ENCODE measurements at places on chromosomes 5 and 9.

DNA sequence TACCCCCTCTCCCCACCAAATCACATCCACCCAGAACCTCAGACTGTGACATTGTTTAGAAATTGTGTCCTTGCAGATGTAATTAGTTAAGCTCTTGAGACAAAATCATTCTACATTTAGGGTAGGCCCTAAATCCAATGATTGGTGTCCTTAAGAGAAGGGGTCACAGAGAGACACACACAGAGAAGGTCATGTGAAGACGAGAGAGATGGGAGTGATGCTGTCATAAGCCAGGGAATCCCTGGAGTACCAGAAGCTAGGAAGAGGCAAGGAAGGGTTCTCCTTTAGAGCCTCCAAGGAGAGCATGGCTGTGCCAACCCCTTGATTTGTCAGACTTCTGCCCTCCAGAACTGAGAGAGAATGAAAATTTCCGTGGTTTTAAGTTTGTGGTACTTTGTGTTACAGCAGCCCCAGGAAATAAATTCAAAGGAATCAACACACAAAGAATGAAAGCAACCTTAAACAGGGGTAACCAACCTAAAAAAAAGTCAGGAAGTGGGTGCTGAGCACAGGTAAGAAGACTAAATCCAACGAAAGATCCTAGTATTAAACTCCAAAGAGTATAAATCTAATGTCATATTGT, 33.6 kb downstream of the TIMD4 start:
- no peak for DNase-seq

- no peak for DNase-seq
These were observed 52.8 kb downstream of the CAST start for GRCh38 chr5:96714951-96715451.

GRCh38 chr9:70986984-70987383, 134.4 kb downstream of the TRPM3 start:
- no peak for DNase-seq

DNA sequence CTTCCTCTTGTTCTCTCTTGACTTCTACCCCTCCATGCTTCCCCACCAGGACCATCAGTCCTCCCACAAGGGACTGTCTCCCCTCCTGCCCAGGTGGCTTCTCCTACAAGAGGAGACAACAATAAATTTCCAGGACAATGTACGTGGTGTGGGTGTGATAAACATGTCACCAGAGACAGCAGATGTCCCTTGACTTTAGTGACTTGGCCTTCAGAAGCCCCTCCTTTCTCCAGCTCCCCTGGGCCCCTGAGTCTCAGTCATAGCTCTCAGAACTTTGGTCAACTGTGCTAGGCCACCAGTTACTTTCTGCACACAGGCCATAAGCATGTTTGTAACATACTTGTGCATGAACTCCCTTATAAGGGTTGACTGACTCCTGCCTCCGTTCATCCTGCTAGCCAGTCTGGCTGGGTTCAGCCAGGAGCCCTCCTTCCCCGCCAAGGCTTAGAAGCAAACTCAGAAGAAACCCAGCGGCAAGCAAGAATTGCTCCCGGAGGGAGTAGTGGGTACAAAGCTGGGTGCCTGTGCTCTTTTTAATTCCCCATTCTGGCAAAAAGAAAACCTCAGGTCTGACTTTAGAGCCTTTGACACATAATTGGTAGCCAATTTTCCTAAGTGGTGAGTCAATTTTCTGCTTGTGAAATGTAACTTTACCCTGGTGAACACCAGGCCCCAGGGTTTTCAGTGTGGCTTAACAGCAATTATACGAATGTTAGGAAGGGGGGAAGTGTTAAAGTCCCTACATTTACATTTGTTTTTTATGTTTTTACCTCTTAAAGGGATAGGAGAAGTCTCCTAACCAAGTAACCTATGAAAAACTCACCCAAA, 49.2 kb downstream of the EBF1 start:
- DNase-seq = no peak

DNA sequence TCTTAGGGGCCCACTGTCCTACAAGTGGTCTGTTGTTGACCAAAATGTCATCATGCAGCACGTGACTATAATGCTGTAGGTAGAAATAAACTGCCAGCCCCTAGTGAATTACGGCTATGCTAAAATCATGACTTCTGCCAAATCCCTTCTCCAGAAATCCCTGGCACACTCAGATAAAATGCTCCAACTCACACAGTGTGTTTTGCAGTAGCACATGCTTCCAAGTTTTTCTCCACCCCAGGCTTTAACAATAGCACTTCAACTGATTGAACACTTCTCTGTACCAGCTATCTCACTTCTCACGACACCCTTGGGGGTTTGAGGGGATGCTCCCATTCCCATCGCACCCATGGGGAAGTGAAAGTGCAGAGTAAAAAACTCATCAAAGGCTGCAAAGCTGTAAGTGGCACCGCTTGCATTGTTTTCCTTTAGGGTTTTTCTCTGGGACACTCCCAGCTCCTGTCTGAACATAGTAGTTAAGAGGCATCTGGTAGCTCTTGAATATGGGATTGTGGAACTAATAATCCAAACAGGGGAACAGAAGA, 151.0 kb upstream of the SLC24A2 start:
- DNase-seq = no peak

- no peak for DNase-seq
These were observed 49.8 kb upstream of the PTPDC1 start for GRCh38 chr9:94034511-94034910.

DNA sequence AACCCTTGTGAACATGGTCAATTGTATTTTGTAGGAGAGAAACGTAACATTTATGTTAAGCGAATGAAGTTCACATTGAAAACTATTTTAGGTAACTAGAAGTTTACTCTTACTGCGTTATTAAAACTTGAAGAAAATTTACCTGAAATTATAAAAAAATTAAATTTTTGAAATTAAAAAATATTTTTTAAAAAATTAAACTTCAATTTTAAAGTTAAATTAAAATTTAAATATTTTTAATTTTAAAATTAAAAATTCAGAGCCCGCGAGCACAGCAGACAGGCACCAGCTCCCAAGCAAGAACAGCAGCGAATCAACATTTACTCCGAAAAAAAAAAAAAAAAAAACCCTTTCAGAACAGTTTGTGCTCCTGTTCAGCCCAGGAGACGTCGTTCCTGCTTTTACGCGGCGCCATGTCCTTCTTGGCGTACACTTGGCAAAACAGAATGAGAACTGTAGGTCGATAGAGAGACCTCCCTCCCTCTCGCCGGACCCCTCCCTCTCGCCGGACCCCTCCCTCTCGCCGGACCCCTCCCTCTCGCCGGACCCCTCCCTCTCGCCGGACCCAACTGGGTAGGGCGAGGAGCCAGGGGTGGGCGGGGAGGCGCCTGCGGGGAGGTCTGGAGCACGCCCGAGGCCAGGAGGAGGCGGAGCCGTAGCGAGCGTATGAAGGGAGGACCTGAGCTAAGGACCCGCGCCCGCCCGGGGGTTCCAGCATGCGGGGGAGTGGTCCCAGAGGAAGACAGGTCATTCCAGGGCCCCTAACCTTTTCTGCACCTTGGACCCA, 235.8 kb downstream of the ROR2 start:
- DNase-seq = no peak

- DNase-seq = no peak
These were observed 3.9 kb upstream of the PURA start for GRCh38 chr5:140109759-140110645.

- no peak for DNase-seq
These were observed 372 bp downstream of the EDF1 start for GRCh38 chr9:136865768-136866103.

GRCh38 chr5:91074615-91075014, 308.5 kb downstream of the ARRDC3 start:
- no peak for DNase-seq

- no peak for DNase-seq
These were observed 1260.8 kb upstream of the WWC1 start for GRCh38 chr5:167030500-167031120.

- DNase-seq = no peak
These were observed 52.1 kb upstream of the RGMB start for GRCh38 chr5:98721231-98721928.

GRCh38 chr9:128155736-128156500, 4.1 kb upstream of the BBLN start:
- DNase-seq = no peak

- DNase-seq = no peak
These were observed 56.1 kb downstream of the SLIT3 start for GRCh38 chr5:169244812-169245211.

GRCh38 chr5:96228408-96228807, 204.6 kb downstream of the PCSK1 start:
- no peak for DNase-seq

DNA sequence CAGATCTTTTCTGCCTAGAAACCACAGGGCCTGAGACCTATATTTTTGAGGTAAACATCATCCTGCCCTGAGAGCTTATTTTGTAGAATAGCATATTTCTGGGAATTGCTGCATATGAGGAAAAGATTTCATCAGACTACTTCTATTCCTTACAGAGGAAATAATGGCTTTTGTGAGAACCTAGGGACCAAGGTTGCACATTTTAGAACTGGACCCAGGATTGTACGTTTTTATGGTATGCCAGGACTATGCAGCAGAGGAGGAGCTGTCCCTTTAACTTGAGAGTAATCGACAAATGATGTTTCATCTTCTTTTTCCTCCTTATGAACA, 2.2 kb upstream of the ALDH1A1 start:
- no peak for DNase-seq

GRCh38 chr9:124766815-124767554, 4.1 kb downstream of the NR6A1 start:
- no peak for DNase-seq

- no peak for DNase-seq
These were observed 10.5 kb upstream of the IRF1 start for GRCh38 chr5:132500931-132501628.

- no peak for DNase-seq
These were observed 1445.1 kb upstream of the CDH9 start for GRCh38 chr5:28483327-28484025.

DNA sequence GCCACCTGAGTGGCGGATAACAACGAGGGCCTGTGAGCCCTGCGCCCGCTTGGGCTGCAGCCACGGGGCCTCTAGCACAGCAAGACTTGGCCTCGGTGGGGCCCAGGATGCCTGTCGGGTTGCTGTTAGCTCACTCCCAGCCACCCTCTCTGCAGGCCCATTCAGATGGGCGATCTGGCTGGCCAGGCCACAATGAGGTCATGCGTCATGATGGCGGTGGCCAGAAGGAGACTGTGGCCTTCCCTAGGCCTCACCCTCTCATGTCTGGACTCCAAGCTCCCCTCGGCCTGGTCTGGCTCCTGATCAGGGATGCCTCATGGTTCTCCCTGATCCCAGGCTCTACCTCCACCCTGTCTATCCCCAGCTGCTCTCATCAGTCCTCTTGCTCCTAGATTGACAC, 19.0 kb upstream of the TCOF1 start:
- DNase-seq = no peak

DNA sequence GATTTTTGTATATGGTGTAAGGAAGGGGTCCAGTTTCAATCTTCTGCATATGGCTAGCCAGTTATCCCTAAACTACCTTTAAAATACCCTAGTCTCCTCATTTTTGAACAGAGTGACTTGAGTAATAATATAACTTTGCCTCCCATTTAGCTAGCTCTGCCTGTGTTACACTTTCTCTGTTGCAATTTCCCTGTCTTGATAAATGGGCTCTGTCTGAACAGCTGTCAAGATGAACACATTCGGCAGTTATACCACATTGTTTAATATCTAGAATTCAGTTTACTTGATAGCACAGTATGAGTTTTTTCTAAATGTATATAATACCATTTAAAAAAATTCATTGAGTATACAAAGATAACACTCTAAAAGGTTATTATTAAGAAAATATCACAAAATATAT, 562.9 kb upstream of the FTMT start:
- DNase-seq = no peak

DNA sequence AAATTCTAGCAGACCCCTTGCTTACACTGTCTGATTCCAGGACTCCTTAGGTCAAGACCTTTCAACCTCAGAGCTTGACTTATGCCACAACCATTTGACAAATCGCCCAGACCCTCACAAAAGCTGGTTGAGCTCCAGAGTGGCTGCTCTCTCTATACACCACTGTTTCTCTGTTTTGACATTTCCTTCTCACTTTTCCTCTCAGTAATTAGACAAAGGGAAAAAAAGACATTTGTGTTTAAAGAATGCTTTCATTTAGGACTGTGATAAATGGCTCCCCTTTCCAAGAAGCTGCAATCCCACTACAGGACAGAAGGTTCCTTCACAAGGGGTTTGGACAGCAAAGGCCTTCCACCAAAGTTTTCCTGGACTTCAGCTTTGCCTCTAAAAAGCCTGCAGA, 601.3 kb downstream of the NR2F1-AS1 start:
- no peak for DNase-seq

GRCh38 chr5:166781737-166782136, 1509.7 kb upstream of the WWC1 start:
- DNase-seq = no peak

GRCh38 chr9:83355729-83356151, 182.5 kb downstream of the FRMD3 start:
- DNase-seq = no peak

GRCh38 chr5:109455598-109456096, 45.9 kb upstream of the PJA2 start:
- DNase-seq = no peak

DNA sequence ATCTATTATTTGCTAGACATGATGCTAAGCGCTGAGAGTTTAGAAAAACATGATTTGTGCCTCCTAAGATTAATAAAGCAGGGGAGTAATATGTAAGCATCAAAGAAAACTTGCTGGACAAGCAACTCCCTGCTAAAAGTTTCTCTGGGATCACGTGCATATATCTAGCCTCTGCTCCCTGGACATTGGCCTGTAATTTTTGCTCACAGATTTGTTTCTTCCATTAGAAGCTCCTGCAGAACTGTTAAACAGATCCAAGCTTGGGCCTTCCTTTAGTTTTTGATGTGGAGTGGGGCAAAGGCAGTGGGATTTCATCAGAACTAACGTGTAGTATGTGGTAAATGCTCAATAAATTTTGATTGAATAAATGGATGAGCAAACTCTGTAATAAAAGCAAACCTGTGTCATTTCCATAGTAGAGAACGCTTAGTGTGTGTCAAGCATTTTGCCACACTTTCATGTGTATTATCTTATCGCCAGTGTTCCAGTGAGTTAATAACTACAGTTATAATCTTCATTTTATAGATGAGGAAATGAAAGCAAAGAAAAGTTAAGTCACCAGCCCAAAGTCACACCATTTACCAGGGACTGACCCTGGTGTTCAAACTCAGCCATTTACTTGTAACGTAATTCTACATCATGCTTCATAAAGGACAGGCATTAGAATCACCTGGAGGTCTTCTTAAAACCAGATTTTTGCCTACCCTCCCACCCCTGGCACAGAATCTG, 100.3 kb downstream of the PCSK5 start:
- DNase-seq = no peak

DNA sequence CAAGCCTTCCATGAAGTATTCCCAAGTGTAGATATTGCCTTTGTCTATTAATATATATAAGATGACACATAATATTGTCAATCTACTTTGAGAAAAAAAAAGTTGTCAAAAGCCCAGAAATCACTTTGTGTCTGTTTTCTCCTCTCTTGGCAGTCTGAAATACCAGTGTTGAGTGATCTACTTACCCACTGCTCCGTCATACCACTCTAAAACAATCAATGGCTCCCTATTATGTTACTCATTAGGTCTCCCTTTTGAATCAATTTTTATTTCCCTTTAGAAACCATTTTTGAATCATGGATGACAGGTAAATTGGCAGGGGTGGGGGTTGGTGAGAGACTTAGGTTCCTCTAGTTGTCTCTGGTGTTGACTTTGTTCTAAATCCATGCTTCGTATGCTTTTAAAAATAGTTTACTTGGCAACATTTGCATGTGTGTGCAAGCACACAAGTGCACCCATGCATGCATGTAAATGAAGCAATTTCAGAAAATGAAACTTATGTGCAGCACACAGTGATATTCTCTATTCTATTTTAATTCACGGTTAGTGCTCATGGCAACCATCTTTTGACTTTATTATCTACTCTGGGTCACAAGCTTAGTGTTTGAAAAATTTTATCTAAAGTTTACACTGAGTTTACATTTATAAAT, 378.9 kb downstream of the RAB3C start:
- no peak for DNase-seq
